ENCODE measurements at places on chromosomes 4 and X. TPM values are rescaled to one million over a fixed set of nuclear protein-coding genes. Genes with fewer than 3 reads are reported as not detected.

GAB3 gene
- total RNA-seq, result 7.6 TPM

XPNPEP2 gene
- total RNA-seq, result 0.90 TPM

STARD8 gene
- total RNA-seq, result 1.9 TPM

SORCS2 gene
- total RNA-seq, result 2.7 TPM

MAGEB4 gene
- 0.14 TPM for total RNA-seq

F11 gene
- not detected for total RNA-seq
